ENCODE measurements at places on chromosomes 3 and 15. TPM values are rescaled to one million over a fixed set of nuclear protein-coding genes. Genes with fewer than 3 reads are reported as not detected.

NOX5 gene
- not detected for total RNA-seq

DNA sequence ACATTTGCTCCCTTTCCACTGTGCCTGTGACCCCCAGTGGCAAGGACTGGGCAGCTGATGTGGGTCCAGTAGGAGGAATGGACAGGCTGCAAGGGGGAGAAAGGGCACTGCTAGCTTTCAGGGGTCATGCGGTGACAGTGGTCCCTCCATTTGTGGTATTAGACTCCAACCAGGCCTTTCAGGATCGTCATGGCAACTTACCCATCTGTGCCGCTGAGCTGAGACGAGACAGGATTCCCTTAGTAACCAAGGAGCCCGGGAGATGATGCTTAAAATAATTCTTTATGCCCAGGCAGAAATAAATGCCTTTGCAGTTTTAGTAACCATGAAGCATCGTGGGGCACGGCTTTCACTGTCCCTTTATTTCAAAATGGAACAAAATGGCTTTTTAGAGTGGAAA, 15.9 kb upstream of the MRPL3 start:
- DNase-seq = no peak

DNA sequence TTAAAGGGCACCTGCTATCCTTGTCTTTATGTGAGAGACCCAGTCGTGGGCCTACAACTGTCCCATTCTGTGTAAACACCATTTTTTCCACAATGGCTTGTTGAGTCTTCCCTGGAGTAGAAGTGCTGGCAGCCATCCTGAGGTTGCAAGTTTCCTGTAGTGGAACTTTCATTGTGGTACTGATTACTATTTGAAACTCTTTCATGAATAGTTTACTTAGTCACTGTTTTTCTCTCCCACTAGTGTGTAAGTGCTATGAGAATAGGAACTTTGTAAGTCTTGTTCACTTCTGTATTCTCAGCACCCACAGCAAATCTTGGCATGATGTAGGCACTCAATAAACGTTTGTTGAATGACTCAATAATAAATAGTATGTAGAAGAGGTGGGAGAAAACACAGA, 48.6 kb downstream of the RARB start:
- DNase-seq = no peak

- DNase-seq = no peak
Observed at GRCh38 chr3:178078953-178079352, 457.3 kb upstream of the KCNMB2 start.

DNA sequence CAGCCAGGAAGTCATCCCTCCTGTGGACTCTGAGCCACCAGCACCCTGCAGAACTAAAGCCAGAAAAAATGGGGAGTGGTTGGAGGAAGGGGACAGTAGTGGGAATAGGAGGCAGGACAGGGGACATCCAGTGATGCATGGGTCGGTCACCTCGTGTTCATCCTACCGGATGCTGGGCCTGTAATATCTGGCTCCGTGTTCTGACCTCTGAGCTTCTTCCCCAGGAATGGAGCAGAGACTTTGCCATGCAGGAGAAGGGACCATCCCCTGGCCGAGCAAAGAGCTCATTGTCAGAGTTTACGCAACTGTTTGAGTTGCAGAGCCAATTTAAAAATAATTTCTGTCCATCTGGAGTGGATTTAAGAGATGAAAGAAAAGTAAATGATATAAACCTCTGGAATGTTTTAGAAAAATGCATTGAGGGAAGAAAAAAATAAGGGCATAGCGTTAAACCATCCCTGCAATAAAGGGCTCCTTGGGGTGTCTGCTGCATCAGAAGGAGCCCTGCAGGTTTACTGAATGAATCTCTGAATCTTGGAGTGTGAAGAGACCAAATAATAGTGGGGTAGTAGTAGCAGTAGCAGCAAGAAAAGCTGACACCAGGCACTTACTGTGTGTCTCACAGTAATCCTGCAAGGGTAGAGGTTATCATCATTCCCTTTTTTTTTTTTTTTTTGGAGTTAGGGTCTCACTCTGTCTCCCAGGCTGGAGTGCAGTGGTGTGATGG, 70.9 kb downstream of the AAGAB start:
- no peak for DNase-seq

GRCh38 chr3:189902230-189903186, 218.2 kb downstream of the P3H2 start:
- no peak for DNase-seq

- no peak for DNase-seq
Observed at GRCh38 chr3:39166932-39167532, 13.6 kb upstream of the CSRNP1 start.

- no peak for DNase-seq
Observed at GRCh38 chr15:89444241-89445225, 51.9 kb downstream of the RHCG start.
